ENCODE measurements at places on chromosomes 6 and 20. TPM values are rescaled to one million over a fixed set of nuclear protein-coding genes. Genes with fewer than 3 reads are reported as not detected.

GRCh38 chr20:24118441-24119175 lies 130.0 kb upstream of the GGTLC1 start:
- peak overlapping the region; percentile 12 for H3K27ac ChIP-seq
- peak; percentile 78 for DNase-seq
- peak overlapping the region; percentile 9 for H3K4me3 ChIP-seq
- H3K27me3 ChIP-seq = no peaks in the 10 kb centered on the region
- no peaks in the 10 kb centered on the region for H3K36me3 ChIP-seq

DNA sequence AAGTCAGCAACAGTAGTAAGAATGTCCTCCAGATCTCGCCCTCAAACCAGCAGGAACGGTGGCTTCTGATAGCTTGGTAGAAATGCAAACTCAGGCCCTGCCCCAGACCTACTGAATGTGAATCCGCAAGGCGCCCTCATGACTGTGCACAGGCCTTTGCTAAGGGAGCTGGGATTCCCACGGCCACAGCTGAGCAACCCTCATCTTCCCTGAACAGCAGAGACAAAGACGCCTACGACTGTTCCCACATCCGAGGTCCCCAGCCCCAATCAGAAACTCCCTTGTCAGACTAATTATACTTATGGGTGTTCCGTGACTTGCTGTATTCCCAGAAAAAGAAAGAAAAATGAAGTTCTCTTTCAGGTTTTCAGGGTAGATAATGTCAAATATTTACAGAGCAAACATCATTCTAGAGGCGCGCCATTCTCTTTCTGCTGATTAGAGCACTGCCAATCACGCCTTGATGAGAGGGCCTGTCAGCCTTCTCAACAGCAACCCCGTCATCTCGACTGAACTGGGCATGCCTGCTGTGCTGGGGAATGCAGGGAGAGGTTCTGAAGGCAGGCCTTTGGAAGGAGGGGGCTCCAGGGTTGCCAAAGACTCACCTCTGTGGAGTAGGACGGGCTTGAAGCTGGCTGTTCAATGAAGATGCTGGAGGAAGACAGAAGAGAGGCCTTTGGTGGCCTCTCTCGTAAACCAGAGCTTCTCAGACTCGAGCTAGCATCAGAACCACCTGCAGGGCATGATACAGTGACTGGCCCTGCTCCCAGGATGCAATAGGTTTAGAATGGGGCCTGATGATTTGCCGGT lies 79.9 kb downstream of the ZNF217 start:
- DNase-seq = no peak
- H3K27me3 ChIP-seq = no peaks in the 10 kb centered on the region
- H3K36me3 ChIP-seq = no peaks in the 10 kb centered on the region

Gene GMPR
- total RNA-seq = 5.0 TPM

GRCh38 chr6:47288267-47289090 lies 21.2 kb downstream of the TNFRSF21 start:
- no peak overlapping the region for H3K27ac ChIP-seq
- peaks cover 20% of the 10 kb centered on the region for H3K4me1 ChIP-seq
- no peaks in the 10 kb centered on the region for H3K27me3 ChIP-seq
- no peak for DNase-seq
- H3K4me3 ChIP-seq = no peak overlapping the region
- H3K36me3 ChIP-seq = peaks cover 64% of the 10 kb centered on the region

Gene TNXB
- total RNA-seq = 3.3 TPM
